ENCODE measurements at places on chromosomes 13 and 19.

- no peaks in the 10 kb centered on the region for H3K27me3 ChIP-seq
- no peak overlapping the region for H3K4me3 ChIP-seq
- no peaks in the 10 kb centered on the region for H3K36me3 ChIP-seq
These were observed 69.2 kb downstream of the ZNF100 start for GRCh38 chr19:21698215-21698614.

DNA sequence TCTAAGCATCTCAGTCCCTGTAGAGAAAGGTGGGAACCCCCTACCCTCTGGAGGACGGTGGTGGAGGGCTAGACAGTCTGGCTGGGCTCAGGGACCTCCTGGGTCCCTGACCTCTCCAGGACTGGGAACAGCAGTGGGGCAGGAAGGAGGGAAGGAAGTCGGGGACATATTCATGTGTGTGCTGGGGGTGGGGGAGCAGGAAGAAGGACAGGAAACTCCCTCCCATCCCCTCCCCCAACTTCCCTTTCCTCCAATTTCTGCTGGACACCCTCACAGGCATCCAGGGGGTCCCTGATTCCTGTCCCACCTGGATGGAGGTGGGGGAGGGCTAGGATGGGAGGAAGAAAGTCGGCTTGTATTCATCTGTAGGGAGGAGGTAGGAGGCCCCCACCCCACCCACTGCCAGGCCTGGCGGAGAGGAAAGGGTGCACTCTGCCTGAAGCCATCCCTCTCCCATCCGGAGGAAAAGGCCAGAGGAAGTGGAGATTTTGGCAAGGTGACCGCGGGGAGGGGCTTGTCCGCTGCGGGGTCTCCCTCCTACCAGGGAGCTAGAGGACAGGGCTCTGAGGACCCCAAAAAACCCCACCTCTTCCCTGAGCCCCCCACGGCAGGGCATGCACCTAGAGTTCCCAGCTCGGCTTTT, 2.3 kb downstream of the NOVA2 start:
- no peak overlapping the region for H3K27ac ChIP-seq
- no peak for DNase-seq
- no peak overlapping the region for H3K4me3 ChIP-seq
- H3K27me3 ChIP-seq: peaks cover 55% of the 10 kb centered on the region
- H3K36me3 ChIP-seq: peaks cover 1% of the 10 kb centered on the region
- peaks cover 20% of the 10 kb centered on the region for H3K4me1 ChIP-seq

DNA sequence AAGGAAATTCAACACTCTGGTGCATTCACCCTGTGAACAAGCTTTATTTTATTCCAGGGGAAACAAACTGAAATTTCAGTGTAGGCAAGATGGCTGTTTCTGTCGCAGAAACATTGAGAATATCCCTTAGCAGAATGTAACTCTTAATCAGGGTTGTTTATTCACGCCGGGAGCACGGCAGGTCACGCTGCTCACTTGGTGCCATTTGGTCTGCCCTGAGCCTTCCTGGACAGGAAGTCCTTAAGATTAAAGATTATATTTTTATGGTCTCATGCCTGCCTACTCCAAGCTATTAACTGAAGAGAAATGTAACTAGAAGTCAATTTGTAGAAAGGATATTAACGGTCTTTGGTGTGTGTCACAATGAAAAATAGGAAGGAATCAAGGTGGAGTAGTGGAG, 185.3 kb upstream of the ARGLU1 start:
- H3K4me3 ChIP-seq: no peak overlapping the region
- peaks cover 7% of the 10 kb centered on the region for H3K27me3 ChIP-seq
- H3K27ac ChIP-seq: no peak overlapping the region
- DNase-seq: no peak
- H3K4me1 ChIP-seq: peaks cover 2% of the 10 kb centered on the region

DNA sequence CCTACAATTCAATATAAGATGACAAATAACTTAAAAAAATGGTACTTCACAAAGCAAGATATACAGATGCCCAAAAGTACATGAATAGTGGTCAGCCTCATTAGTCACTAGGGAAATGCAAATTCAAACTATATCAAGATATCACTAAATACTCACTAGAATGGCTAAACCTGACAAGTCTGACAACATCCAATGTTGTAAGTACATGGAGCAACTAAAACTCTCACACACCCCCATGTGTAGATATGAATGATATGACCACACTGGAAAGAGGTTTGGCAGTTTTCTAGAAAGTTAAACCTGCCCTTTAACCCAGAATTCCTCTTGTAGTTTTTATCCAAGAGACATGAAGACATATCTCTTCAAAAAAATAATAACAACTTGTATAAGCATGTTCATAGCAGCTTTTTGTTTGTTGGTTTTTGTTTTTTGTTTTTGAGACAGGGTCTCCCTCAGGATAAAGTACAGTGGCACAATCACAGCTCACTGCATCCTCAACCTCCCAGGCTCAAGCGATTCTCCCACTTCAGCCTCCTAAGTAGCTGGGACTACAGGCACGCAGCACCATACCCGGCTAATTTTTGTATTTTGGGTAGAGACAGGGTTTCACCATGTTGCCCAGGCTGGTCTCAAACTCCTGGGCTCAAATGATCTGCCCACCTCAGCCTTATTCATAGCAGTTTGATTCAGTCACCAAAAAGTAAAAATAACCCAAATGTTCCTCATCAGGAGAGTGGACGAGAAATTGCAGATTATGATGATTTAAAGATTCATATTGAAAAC, 55.1 kb downstream of the RFX2 start:
- no peaks in the 10 kb centered on the region for H3K36me3 ChIP-seq
- H3K4me1 ChIP-seq: peaks cover 3% of the 10 kb centered on the region
- no peak overlapping the region for H3K27ac ChIP-seq
- H3K27me3 ChIP-seq: no peaks in the 10 kb centered on the region
- no peak overlapping the region for H3K4me3 ChIP-seq

- no peak overlapping the region for H3K4me3 ChIP-seq
- DNase-seq: no peak
- H3K4me1 ChIP-seq: no peaks in the 10 kb centered on the region
- H3K27ac ChIP-seq: no peak overlapping the region
These were observed 322.7 kb upstream of the SLITRK6 start for GRCh38 chr13:86121881-86122280.

GRCh38 chr13:99966064-99966805, 5.3 kb downstream of the ZIC5 start:
- DNase-seq: no peak
- peaks cover 5% of the 10 kb centered on the region for H3K36me3 ChIP-seq
- H3K27me3 ChIP-seq: peaks cover 59% of the 10 kb centered on the region
- peaks cover 17% of the 10 kb centered on the region for H3K4me1 ChIP-seq
- H3K4me3 ChIP-seq: no peak overlapping the region

DNA sequence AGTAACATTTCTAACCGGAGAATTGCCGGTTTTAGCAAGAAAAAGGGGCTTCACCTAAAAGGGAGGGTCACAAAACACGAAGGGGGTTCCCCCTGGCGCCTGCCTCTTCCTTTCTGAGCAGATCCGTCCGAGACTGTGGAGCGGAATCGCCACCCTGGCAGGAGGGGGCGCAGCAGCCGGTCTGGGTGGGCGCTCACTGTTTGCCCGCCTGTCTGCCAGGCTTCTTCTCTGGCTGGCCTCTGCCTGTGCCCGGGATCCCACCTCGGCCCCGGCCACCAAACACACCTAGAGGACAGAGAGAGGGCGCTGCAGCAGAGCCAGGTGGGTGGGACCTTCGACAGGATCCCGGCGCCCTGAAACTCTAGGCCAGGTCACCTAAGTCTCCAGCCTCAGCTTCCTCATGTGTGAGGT, 15.6 kb downstream of the LSM4 start:
- no peaks in the 10 kb centered on the region for H3K27me3 ChIP-seq
- peak; percentile 62 for DNase-seq
- H3K4me1 ChIP-seq: peaks cover 38% of the 10 kb centered on the region
- H3K4me3 ChIP-seq: peak overlapping the region; percentile 9
- peaks cover 14% of the 10 kb centered on the region for H3K36me3 ChIP-seq
- peak overlapping the region; percentile 88 for H3K27ac ChIP-seq

DNA sequence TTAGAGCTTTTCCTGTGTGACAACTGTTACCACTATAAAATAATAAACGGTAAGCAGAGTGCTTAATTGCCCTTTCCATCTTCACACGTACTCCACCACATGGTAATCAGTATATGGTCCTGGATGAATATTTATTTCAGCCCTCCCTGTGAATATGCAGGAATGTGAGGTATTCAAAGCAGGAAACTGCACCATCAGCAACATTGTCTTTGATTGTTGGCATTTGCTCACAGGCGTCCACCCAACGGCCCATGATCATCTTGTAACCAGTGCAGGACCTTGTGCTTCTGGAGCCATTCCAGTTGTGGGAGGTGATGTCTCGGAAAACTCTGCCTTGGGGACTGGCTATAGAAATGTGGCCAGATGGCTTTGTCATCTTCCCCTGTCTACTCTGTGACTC, 132.6 kb downstream of the COG6 start:
- no peak overlapping the region for H3K4me3 ChIP-seq
- no peaks in the 10 kb centered on the region for H3K27me3 ChIP-seq
- peaks cover 3% of the 10 kb centered on the region for H3K4me1 ChIP-seq
- no peak overlapping the region for H3K27ac ChIP-seq

Data from activated naive CD4-positive, alpha-beta T cell treated with anti-CD3 and anti-CD28 coated beads for 36 hours (primary cell).